ENCODE measurements at places on chromosomes 6 and 20.

DNA sequence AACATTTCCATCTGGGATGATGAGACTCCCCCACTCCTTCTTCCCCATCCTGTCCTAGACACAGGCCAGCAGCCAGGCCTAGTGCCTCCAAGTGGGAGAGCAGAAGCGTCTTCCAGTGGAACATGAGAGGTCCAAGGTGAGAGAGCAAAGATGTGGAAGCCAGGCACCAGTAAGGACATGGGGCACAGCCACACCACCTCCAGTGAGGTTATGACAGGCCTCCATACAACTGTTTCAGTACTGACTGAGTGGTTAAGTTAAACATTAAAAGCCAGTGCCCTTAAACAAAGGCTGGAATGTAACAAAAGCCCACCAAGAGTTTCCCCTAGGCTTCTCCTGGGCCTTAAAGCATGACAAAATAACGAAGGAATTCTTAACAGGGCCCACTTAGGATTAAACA lies 5.3 kb downstream of the ZBTB24 start:
- no peak for DNase-seq

- no peak for DNase-seq
These were observed 8.1 kb downstream of the BRD2 start for GRCh38 chr6:32976334-32977069.

GRCh38 chr6:29759457-29759856 lies 36.2 kb downstream of the HLA-F start:
- no peak for DNase-seq

DNA sequence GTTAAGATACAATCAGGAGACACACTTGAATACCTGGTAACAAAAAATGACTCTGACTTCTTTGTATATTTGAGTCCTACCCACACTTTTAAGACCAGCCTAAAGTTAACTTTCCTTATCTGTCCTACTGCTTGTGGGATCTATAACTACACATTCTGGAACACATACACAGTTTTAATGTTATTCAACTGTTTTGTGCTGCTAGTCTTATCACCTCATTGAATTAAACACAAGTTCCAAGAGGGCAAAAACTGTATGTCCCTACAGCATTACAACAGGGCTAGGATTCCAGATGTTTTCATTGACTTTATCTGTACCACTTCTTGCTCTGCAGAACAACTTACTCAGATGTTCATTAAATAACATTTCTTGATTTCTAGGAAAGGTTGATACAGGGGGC lies 2.8 kb downstream of the HMGN3 start:
- DNase-seq = no peak

GRCh38 chr6:143782481-143782880 lies 60.7 kb upstream of the LTV1 start:
- no peak for DNase-seq

GRCh38 chr6:149234051-149234962 lies 83.2 kb upstream of the TAB2 start:
- no peak for DNase-seq

- no peak for DNase-seq
These were observed 349.3 kb downstream of the FARS2 start for GRCh38 chr6:5610640-5611039.

GRCh38 chr6:153790048-153790447 lies 249.0 kb upstream of the OPRM1 start:
- no peak for DNase-seq

DNA sequence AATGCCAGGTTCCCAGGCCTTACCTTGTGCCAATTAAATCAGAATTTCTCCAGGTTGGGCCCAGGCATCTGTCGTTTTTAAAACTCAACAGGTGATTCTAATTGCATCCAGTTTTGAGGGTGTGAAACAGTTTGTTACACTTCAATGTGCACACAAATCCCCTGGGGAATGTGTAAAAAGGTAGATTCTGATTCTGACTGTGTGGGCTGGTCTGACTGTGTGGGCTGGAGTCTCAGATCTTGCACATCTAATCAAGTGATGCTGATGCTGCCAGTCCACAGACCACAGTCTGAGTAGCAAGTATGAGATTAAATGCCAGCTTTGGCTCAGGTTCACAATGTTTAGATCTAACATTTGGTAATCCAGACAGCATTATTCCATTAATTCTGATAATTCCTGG lies 12.5 kb upstream of the ETV7 start:
- peak; percentile 47 for DNase-seq

DNA sequence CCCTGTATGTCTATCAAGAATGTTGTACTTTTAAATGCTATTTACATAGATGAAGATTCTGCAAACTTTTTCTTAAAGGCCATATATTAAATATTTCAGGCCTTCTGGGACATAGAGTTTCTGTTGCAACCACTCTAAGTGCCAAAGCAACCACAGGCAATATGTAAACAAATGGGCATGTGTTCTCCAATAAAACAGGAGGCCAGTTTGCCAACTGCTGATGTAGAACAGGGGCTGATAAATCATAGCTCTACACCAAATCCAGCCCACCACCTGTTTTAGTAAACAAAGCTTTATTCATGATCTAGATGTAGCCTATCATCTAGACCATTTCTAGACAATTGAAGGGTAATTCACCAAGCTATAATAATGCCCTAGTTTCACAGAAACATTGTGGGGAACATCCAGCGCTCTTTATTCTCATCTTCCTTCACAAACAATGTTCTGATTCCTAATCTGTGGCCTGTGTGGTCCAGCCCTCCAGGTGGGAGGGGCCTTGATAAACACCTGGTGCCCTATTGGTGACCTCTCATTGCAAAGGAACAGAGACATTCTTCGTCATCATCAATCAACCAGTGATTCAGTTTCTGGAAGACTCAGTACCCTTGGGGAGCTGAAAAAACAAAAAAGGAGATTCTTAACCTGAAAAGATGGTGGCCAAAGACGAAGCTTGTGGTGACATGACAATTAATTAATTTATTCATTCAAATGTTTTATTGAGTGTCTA lies 80.2 kb downstream of the PREP start:
- DNase-seq = peak; percentile 75

GRCh38 chr20:41051009-41051825 lies 22.6 kb downstream of the TOP1 start:
- no peak for DNase-seq

All from NCI-H2171 treated with DMSO at 0.1 percent for 48 hours (cell line).